Stimulated activated CD8-positive, alpha-beta memory T cell treated with anti-CD3 and anti-CD28 coated beads, Interleukin-2, amount 100 ng/mL, for 1 hour (primary cell): ENCODE measurements at places on chromosomes 5 and 9.

- DNase-seq: no peak
These were observed 1.2 kb upstream of the MEGF9 start for GRCh38 chr9:120715389-120715924.

GRCh38 chr9:110850401-110851135 is 182.0 kb downstream of the MUSK start:
- no peak for DNase-seq

- DNase-seq: no peak
These were observed 53.9 kb upstream of the TMEM171 start for GRCh38 chr5:73066466-73066865.

- DNase-seq: no peak
These were observed 15.7 kb downstream of the NUDT12 start for GRCh38 chr5:103546858-103547257.

- no peak for DNase-seq
These were observed 147.0 kb downstream of the PSAT1 start for GRCh38 chr9:78443946-78444345.

- DNase-seq: no peak
These were observed 46.9 kb downstream of the RASGRF2 start for GRCh38 chr5:81006947-81007636.

GRCh38 chr5:37799865-37800421 is 39.9 kb downstream of the GDNF start:
- DNase-seq: no peak
